ENCODE measurements at places on chromosomes 6 and 20. TPM values are rescaled to one million over a fixed set of nuclear protein-coding genes. Genes with fewer than 3 reads are reported as not detected.

GRCh38 chr6:118260833-118261232, 287.3 kb upstream of the PLN start:
- no peak for DNase-seq

DNA sequence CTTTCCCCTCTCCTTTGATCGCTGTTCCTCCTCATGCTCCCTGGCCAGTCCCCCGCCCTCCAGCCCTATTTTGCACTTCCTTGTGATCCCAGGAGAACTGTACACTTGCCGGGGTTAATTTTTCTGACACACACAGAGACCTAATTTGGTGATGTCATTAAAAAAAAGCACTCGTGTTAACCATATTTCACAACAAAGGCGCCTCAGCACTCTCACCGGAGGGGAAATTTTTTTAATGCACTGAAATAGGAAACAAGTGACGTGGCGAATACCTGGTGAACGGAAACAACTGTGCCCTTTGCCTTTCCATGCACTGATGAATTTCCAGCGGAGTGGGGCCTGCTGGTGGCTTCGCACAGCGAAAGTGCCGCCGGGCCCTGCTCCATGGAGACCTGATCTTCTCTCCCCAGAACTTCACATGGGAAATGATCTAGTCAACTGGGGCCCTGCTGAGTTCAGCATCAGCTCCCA, 53.9 kb upstream of the TAGAP start:
- DNase-seq, result no peak

- no peak for DNase-seq
Observed at GRCh38 chr20:50918403-50918802, 12.8 kb downstream of the ADNP start.

GRCh38 chr6:26300828-26301227, 64.2 kb upstream of the BTN3A2 start:
- no peak for DNase-seq

DNA sequence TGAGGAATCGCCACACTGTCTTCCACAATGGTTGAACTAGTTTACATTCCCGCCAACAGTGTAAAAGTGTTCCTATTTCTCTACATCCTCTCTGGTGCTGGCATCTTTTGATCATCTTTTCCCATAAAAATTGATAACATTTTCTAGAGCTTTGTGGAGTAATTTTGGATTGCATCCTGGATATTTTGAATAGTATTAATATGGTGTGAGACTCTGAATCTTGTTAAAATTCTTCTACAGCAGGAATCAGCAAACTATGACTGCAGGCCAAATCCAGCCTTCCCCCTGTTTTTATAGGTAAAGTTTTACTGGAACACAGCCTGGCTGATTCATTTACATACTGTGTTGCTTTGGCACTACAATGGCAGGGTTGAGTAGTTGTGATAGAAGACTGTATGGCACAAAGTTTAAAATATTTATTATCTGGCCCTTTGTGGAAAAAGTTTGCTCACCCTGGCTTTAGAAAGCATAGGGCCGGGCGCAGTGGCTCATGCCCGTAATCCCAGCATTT, 15.0 kb upstream of the RNF8 start:
- no peak for DNase-seq

GRCh38 chr20:24773751-24774201, 175.3 kb upstream of the CST7 start:
- peak; percentile 53 for DNase-seq

DNA sequence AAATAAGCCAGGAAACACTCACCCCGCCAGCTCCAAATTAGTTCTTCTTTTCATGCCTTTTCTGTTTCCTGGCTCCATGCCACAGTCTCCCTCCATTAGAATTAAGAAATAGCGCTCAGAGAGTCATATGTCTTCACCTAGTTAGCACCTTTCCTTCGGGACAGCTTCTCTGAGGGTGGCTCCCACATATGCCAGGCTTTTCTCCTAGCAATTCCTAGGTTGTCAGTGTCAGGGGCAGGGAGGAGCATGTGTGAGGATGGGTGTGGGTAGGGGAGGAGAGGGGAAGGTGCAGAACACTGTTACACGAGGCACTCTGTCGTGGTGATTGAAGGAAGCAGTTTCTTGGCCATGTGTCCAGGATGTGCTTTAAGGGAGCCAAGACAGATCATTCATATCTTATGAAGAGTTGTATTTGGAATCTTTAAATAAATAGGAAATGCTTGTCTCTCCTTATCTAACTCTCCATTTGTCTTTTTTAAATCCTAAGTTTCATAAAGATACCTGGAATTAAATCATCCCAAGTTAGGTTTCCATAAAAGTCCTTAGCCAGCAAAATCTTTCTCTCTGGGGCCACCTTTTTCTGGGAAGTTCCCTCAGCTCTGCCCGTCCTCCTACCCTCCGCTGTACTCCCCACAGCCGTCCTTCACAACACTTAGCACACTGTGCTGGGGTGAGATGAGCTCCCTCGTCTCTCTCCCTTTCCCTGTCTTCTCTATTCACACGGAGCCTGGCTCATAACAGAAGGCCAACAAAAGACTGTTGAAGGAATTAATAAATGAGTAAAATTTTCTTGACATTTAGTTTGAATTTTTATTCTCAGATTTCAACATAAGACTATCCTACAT, 361.0 kb downstream of the CD83 start:
- no peak for DNase-seq

- DNase-seq, result no peak
Observed at GRCh38 chr20:57698867-57699275, 10.9 kb downstream of the PMEPA1 start.

GRCh38 chr6:5679270-5679669, 327.5 kb downstream of the NRN1 start:
- no peak for DNase-seq

GRCh38 chr6:53179961-53180651, 31.5 kb upstream of the GCM1 start:
- DNase-seq, result peak; percentile 60

GRCh38 chr6:104325341-104326172, 534.2 kb downstream of the HACE1 start:
- no peak for DNase-seq

GRCh38 chr6:52557389-52558265, 19.2 kb downstream of the TRAM2 start:
- peak; percentile 65 for DNase-seq

The ZNF334 gene
- total RNA-seq, result 1.6 TPM

The TNXB gene
- 441 TPM for total RNA-seq

The FAXC gene
- 4.4 TPM for total RNA-seq

The KCNK16 gene
- total RNA-seq, result not detected

The PSMB8 gene
- total RNA-seq, result 58.4 TPM

The TRIM10 gene
- total RNA-seq, result 0.12 TPM

The SNAP25 gene
- 10.9 TPM for total RNA-seq

The CALHM6 gene
- total RNA-seq, result 1.8 TPM

The SLC17A2 gene
- not detected for total RNA-seq

The FAM83D gene
- 3.4 TPM for total RNA-seq

The SPDEF gene
- 0.23 TPM for total RNA-seq

Measured in aorta (tissue), 5 donors.